Renal cortical epithelial cell (primary cell): ENCODE measurements at places on chromosomes 7 and 10. TPM values are rescaled to one million over a fixed set of nuclear protein-coding genes. Genes with fewer than 3 reads are reported as not detected.

PKD2L1 gene
- total RNA-seq = not detected in 2 replicates

EVX1 gene
- not detected in 2 replicates for total RNA-seq

FAM24B gene
- total RNA-seq = 5.3 and 6.3 TPM in 2 replicates

CPN1 gene
- not detected in 2 replicates for total RNA-seq

ASB10 gene
- total RNA-seq = not detected in 2 replicates

ACTA2 gene
- total RNA-seq = 11.3 and 83.4 TPM in 2 replicates

NYAP1 gene
- total RNA-seq = 0.20 TPM in 1 of 2 replicates, not detected in the other

EPO gene
- not detected in 2 replicates for total RNA-seq

CNPY1 gene
- not detected in 2 replicates for total RNA-seq

LMTK2 gene
- total RNA-seq = 10.9 and 23.2 TPM in 2 replicates

- DNase-seq = no peak
Observed at GRCh38 chr7:13036256-13036780, 348.9 kb downstream of the ARL4A start.

- no peak for DNase-seq
Observed at GRCh38 chr7:37853468-37853867, 5.1 kb downstream of the NME8 start.

- DNase-seq = no peak
Observed at GRCh38 chr10:103691723-103692435, 163.5 kb downstream of the SH3PXD2A start.

DNA sequence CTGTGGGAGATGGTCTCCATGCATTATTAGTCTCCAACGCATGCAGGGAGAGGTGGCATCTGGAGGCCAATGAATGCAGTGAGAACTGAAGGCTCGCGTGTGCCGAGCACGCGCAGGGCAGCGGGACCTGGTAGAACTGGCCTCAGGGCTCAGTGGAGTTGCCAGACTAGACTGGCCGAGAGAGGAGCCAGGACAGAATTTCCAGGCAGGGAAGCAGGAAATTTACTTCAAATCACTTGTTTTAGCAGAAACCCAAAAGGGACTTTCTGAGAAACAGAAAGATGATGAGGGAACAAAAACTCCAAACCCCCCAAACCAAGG, 311.0 kb upstream of the IMMP2L start:
- peak; percentile 10 for DNase-seq

GRCh38 chr7:123673752-123674398, 18.2 kb downstream of the LMOD2 start:
- DNase-seq = no peak

- no peak for DNase-seq
Observed at GRCh38 chr7:22952306-22953015, 61.5 kb downstream of the HYCC1 start.

DNA sequence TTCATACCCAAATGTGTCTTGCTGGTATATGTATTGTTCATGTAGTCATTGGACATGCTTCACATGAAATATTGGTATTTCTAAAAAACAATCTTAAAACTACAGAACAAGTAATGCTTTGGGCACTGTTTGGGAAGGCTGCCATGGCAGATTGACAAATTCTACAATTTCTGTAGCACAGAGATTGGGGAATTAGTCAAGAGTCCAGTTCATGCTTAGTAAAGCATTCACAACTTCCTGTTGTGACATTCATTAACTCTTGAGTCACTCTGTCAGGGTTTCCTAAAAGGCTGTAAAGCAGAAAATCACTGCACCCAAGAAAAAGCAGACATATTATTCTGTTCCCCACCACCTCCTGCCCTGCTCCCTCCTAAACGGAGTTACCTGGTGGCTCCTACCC, 398.9 kb downstream of the PHTF2 start:
- DNase-seq = peak; percentile 93

GRCh38 chr7:36468370-36469101, 78.9 kb downstream of the ANLN start:
- DNase-seq = no peak

DNA sequence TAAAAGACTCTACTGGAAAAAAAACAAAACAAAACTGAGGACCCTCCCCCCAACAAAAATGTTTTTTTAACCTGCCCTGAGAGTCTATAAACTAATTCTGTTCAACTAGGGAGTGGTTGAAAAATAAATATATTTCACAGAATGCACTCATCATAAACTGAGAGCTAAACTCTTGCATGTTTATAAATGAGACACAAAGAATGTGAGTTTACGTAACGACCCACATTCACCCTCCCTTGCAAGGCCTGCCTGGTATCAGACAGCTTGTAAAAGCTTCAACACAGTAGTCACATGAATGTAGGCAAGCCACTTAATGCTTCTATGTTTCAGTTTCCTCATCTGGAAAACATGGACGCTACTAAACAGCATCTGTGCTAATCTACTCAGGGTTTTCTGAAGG, 50.3 kb downstream of the JAZF1 start:
- peak; percentile 42 for DNase-seq

GRCh38 chr7:155844526-155844925, 32.3 kb upstream of the SHH start:
- no peak for DNase-seq

DNA sequence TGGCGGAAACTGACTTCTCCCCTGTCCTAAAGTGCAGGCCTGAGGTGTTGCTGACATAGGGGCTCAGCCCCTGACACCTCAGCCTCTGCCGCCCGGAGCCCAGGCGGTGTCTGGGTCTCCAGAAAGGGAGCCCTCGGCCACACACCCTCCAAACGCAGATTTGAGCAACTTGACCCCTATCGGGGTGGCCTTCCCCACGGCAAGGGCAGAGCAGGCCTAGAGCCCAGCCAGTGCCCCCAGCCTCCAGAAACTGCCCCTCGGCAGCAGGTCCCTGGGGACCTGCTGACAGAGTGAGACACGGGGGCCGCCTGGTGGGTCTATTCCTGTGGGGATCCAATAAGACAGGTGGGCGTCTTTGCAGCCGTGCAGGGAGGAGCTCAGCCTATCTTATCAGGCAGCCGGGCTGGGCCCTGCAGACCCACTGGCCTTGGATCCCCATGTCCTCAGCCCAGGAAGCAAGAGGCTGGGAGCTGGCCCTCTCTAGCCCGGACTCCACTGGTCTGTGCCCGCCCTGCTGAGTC, 11.0 kb downstream of the TMEM184A start:
- no peak for DNase-seq

- DNase-seq = peak; percentile 73
Observed at GRCh38 chr7:87480386-87480785, 4.9 kb upstream of the ABCB4 start.

DNA sequence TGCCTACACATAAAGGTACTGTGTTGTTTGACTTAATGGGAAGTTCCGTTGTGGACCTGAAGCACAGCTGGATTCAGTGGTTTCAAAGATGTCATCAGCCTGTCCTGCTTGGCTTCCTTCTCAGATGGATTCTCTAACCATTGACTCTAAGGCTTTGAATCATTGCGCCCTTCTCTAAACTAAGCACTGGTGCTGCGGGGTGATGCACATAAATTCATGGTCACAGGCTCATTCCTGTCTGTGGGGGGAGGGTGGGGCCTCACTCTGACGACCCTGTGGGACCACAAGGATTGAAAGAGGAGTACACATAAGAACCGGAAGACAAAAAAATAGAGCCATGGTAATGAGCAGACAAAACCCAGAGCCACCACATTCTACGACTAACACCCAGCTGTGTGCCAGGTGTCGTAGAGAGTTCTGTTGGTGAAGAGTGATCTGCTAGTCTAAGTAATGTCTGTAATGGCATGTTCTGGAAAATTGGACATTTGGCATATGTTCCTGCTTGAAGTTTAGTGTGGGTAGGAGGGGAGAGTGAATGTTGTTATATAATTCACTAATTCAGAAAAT, 97.3 kb upstream of the YAE1 start:
- no peak for DNase-seq

DNA sequence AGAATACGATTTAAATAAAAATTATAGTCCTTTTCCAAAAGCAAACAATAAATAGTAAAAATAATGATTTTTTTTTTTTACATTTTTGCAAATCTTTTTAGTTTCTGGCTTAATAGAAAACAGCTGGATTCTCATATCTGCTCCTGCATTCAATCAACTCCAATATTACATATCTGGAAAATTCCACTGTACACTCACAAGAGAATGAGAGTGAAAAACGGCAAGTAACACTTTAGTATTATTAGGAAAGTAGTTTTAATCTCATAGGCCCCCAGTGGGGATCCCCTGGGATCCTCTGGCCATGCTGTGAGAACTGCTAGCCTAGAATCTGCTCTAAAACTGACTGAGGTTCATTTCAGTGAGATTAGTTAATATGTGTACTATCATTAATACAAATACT, 128.6 kb upstream of the LRRN3 start:
- DNase-seq = no peak

GRCh38 chr7:112510001-112510742, 29.4 kb downstream of the LSMEM1 start:
- peak; percentile 62 for DNase-seq

DNA sequence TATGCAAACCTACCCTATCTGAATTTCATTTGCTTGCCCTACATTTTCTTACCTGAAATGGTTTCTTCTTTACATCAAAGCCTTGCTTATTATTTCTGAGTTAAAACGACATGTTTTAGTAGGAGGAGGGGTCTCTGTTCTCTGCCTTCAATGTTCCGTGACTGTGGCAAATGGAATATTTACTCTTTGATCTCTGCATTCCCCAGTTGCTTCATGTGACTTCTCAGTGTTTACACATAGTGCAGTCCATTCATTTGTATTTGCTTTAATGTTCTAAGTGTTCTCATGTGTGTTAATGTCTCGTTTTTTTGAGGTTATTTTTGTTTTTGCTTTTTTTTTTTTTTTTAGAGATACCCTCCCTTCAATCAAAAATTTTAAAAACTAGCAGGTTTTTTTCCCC, 75.8 kb downstream of the GNAI1 start:
- peak; percentile 69 for DNase-seq

DNA sequence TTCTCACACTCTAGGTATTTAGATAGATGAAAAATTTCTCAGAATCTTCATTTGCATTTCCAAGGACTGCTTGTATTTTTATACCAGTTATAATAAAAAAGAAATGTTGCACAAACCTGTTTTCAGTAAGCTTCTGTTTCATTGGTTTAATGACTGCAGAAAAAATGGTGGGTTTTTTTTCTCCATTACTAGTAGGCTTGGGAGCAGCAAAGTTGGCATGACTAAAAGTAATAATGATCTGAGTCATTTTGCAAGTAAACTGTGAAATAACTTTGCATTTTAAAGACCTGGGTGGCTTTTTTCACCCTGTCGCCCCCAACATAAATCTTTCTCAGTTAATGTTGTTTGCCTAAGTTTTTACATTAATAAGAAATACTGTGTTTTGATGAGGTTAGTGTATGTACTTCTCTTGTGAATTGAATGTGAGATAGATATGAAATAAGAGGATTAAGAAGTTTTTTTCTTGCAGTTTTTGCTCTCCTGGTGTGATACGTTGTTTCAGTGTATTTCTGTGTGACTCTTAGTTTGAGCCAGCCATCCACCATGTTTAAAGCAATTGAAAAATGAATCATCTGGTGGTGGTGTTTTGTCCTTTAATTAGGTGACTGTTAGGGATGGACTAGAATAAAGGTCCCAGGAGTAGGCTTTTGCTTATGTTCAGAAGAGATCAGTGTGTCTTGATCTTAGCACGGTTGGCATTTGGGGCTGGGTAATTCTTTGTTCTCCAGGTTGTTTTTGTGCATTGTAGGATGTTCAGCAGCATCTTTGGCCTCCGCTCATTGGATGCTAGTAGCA, 1.8 kb downstream of the GNAI1 start:
- peak; percentile 82 for DNase-seq

GRCh38 chr10:101817337-101818118, 716 bp downstream of the OGA start:
- peak; percentile 90 for DNase-seq

DNA sequence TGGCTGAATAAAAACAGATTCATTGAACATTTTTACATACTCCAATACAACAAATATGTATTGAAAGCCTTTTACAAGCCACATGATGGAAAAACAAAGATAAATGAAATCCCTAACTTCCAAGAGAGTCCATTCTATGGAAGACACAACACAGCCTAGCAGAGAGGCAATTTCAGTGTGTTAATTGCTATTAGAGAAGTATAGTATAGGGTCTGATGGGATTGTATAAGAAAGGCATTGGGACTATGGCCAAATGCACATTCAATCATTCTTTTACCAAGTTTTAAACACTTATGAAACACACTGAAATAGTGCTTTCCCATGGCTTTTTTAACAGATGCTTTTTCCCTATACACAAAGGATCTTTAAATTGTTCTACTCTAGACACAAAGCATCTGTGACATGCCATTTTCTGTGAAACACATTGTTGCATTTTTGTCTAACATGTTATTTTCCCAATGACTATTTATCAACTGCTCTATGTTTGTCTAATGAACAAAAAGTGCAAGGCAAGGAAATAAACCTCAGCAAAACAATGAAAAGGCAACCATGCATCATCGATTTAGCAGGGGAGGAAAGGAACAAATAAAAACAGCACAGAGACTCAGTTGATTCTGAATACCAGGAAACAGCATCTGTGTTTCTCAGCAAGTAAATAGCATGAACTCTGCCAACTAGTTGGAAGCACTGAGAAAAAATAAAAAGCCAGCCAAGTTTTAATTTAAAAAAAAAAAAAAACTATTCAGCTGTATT, 42.4 kb upstream of the PHYHIPL start:
- DNase-seq = peak; percentile 39

DNA sequence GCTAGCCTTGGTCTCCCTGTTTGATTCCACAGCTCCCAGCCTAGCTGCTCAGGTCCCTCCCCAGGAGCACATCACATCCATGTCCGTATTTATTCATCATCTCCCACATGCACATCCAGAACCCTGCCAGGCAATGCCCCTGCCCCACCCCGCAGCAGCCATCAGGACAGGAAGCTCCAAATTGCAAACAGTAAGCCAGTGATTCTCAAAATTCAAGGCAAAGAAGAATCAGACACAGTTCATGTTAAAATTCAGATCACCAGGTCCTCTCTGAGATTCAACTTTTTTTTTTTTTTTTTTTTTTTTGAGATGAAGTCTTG, 17.7 kb downstream of the LRRC20 start:
- DNase-seq = no peak

DNA sequence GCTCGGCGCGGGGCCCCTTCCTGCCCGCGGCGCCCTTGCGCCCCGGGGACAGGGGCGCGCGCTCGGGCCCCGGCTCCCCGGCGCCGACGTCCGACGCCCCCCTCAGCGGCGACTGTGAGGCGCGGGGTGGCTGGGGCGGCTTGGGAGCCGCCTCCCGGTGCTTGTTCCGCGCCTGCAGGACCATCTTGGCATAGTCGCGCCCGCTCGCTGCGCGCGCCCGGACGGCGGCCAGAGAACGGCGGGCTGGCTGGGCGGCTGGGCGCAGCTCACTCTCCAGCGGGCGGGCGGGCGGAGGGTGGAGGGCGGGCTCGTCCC, at the start of gene DPY19L1:
TSS of gene DPY19L1 (minus strand) at position 275 of the 315 bp plus-strand sequence. CDS start at position 184, 91 bp downstream.
- no peak for DNase-seq

DNA sequence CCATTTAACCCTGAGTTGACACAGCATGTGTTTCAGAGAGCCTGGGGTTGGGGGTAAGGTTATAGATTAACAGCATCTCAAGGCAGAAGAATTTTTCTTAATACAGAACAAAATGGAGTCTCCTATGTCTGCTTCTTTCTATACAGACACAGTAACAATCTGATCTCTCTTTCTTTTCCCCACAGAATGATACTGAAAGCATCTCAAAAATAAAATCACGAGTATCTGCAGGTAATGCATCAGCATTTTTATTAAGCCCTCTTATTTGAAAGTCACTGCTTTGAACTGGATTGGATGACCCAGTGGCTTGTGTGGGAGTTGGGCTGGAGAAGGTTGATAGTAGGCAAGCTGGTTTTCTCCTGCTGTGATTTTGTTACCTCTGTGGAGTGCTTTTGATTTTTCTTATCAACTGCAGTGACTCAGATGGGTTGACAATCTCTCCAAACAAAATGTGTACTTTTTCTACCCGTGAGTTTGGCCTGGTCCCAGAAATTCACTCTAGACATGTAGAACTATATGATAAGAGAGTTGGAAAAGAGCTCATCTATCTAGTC, 253.5 kb upstream of the PRKCQ start:
- DNase-seq = no peak
